ENCODE measurements at places on chromosomes 16 and 17.
A peak's percentile ranks its signal among the peaks of the same experiment; 100 is the strongest.

GRCh38 chr17:2049333-2050299 lies 5.3 kb upstream of the HIC1 start:
- DNase-seq = no peak

- no peak for DNase-seq
These were observed 6.2 kb upstream of the CYLD start for GRCh38 chr16:50735629-50736122.

DNA sequence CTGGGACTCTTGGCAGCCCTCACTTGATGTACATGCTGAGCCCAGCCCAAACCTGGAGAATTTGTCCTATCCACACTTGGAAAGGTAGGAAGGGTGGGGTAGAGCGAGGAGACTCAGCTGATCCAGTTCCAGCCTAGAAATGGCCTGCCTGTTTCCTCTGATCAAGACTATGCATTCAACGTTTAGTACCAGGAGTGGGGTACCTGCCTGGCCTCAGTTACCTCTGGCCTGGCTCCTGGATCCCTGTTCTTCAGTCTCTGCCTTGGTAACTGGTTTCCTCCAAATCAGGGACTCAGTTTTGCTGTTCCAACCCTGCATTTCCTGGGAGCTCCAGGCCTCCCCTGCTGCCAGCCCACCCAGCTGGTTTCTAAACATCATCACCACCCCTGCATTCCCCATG lies 233.5 kb downstream of the GSG1L start:
- no peak for DNase-seq

DNA sequence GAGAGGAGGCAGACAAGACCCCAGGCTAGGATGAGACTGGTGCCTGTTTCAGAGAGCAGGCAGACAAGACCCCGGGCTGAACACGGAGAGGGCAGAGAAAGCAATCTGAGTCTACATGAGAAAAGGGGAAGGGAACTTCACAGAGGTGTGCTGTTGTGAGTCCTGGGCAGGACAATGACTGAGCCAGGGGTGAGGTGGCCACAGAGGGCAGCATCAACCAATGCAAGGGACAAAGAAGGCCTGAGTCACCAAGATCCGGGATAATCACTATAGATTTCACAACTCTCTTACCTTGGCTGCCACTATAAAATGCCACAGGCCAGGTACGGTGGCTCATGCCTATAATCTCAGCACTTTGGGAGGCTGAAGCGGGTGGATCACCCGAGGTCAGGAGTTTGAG lies 89.0 kb downstream of the SLC39A11 start:
- DNase-seq = no peak

DNA sequence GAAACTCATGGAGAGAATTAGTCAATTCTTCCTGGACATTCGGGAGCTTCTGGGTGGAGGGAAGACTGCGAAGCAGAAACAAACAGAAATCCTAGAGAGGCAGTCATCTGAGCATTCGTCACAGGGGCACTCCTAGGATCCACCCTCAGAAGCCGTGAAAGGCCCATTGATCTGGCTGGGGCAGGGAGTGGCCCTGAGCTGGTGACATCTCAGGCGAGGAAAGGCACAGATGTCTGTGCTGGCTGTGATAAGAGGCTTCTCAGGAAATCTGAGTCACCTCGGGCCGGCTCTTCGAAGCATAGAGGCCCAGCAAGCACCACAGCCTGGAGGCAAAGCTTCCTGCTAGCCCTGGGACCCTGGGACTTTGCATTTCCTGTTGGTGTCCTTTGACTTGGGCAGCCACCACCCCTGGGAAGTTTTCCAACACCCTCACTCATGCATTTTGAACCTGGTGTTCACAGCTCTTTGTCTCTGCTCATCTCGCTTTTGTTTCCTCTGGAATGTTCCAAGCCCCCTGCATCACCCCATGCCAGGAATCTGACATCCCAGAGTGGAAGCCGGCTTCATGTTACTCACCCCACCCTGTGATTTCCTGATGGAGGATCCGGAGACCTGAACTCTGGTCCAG lies 23.3 kb upstream of the CDRT4 start:
- peak; percentile 58 for DNase-seq

DNA sequence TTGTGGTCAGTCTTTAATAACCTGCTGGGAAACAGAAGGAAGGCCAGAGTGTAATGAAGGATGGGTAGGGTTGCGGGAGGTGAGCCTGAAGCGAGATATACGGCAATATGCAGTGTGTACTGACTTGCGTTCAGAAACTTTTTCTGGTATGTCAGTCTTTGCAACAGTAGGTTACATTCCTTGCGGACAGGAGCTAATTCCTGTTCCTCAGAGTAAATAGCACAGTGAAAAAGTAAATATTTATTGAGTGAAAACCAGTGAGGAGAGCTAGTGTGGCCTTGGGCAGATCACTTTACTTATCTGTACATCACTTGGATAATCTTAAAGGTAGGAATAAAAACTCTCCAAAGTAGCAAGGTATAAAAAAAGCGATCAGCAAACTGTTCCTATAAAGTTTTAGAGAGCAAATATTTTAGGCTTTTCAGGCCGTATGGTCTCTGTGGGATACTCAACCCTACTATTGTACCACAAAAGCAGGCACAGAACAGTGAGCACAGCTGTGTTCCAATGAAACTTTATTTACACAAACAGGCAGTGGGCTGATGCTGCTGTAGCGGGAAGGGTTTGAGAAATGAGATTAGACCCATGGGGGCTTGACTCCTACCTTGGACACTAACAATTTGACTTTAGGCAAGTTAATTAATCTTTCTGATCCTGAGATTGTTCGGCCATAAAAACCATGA lies 348.0 kb downstream of the UTP18 start:
- no peak for DNase-seq

DNA sequence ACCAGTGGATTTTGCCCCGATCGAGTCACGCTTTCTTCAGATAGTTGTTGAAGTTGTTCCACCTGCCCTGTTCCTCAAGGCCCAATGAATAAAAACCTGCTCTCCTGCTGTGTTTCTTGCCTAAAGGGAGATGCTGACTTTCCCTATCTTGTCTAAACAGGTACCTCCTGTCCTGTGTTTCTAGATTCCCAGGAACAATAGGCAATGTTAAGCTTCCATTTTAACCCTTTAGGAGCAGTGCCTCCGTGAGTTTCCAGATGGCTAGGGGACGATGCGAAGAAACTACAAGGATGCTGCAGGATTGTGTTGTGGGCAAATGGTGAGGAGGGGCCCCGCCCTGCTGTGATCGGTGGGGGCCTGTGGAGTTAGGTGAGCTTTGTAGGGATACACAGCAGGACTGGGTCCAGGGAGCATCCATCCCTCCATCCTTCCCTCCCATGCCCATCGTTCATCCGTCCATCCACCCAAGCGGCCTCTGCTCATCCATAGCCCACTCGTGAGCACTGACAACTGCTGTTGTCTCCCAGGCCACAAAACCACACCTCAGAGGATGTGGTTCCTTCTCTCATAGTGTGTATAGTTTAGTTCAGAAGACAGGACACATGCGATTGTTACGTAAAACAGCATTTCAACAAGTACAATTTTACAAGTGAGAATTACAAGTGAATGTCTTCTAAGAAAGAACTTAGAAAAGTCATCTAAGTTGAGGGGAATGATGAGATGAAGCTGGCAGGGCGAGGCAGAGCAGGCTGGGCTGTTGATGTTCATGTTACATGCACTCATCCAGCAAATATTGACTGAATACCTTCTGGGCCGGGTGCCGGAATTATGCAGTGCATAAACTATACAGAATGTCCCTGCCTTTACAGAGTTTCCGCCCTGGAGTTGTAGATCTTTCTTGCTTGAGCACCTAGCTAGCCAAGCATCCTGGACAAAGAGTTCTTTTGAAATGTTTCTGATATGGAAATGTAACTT lies 5.2 kb downstream of the ARSG start:
- DNase-seq = no peak

DNA sequence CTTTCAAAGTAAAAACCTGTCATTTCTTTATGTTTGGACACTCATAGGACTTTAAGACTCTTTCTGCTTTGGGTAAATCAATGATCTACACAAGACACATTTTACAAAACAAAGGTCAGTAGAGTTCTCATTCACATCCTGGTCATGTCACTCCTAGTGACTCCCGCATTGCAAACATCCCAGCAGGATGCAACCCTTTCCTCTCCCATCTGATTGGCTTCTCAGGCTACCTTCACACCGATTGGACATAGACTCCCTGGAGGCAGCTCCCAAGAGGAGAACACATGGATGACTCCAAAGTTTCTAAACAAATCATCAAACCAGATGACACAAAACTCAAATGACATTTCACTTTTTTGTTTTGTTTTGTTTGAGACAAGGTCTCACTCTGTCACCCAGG lies 43.8 kb upstream of the ACSM2B start:
- DNase-seq = no peak

GRCh38 chr17:17141860-17142552 lies 64.1 kb downstream of the PLD6 start:
- DNase-seq = no peak

DNA sequence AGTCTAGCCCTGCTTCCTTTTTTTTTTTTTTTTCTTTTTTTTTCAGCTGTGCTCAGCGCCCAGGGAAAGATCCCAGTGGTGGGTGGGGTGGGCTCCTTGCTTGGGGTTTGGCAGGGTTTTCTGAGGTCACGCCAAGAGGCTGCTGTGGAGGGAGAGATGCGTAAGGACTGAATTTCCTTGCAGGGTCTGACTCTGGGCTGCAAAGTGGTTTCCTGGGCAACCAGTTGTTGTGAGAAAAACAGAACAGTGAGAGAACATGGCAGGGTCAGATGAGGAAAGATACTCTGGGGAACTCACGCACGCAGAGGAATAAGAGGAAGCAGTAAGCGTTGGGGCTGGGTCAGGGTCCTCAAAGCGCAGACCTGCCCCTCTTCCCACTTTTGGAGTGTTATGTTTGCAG lies 119.5 kb downstream of the IRF8 start:
- no peak for DNase-seq

- DNase-seq = no peak
These were observed 36.1 kb downstream of the LIG3 start for GRCh38 chr17:35016369-35016768.

Data from GM04503 (cell line).